ENCODE measurements at places on chromosomes 2 and 18.

GRCh38 chr2:69202327-69202726, 184.7 kb downstream of the GFPT1 start:
- no peak for DNase-seq

- no peak for DNase-seq
Measured at GRCh38 chr2:154710685-154711084, 12.2 kb downstream of the KCNJ3 start.

- DNase-seq: no peak
Measured at GRCh38 chr18:336713-337112, 68.9 kb upstream of the THOC1 start.

DNA sequence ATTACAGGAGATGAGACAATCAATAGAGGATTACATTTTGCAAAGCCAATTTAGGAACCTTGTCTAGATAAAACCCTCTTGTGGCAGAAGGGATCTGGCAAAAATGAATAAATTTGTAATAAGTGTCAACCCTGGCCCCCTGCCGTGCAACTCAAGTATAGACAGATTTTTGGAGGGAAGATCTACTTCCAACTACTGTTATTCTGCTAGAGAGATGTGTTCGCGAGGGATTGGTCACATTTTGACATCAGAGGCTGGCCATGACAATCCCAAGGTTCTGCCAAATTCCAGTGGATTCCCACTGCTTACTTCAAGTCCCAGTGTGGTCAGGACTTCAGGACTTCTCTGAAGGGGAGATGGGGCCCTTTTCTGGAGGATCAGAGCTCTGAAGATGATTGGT, 192.6 kb downstream of the SH3RF3 start:
- no peak for DNase-seq

- DNase-seq: no peak
Measured at GRCh38 chr18:32974421-32975162, 201.8 kb upstream of the KLHL14 start.

GRCh38 chr2:59936048-59936447, 617.4 kb downstream of the BCL11A start:
- no peak for DNase-seq

- no peak for DNase-seq
Measured at GRCh38 chr2:157431176-157431575, 12.7 kb downstream of the CYTIP start.

DNA sequence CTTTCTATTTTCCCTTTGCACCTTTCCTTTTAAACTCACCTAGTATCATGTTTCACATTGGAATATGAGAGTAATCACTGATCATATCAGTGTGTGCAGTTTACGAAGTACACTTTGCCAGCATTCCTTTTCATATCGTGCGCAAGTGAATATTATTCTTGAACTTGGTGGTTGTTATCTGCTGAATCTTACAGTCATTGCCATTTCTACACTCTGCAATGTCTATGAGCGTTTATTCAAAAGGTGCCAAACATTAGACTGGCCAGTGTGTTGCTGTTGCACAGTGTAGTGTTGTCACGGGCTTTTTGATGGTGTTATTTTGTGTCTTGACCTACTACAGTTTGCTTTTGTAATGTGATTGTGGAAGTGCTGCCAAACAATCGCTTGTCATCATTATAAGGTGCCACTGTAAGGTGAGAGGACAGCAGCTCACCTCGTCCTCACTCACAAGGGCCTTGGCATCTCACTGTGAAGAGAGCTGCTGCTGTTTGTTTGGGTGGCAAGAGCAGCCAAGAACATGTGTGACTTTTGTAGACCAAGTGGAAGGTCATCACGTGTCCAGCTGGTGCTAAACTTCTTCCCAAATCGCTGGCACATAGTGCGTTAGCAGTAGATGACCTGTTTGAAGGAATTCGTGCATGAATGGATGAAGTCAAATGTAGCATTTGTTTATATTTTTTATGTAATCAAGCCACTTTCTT, 113.3 kb downstream of the MYO1B start:
- DNase-seq: no peak

GRCh38 chr18:60668583-60668982, 296.0 kb upstream of the MC4R start:
- no peak for DNase-seq

GRCh38 chr2:132415915-132416722, 486 bp upstream of the GPR39 start:
- no peak for DNase-seq

- DNase-seq: no peak
Measured at GRCh38 chr2:60230037-60230436, 323.4 kb downstream of the BCL11A start.

DNA sequence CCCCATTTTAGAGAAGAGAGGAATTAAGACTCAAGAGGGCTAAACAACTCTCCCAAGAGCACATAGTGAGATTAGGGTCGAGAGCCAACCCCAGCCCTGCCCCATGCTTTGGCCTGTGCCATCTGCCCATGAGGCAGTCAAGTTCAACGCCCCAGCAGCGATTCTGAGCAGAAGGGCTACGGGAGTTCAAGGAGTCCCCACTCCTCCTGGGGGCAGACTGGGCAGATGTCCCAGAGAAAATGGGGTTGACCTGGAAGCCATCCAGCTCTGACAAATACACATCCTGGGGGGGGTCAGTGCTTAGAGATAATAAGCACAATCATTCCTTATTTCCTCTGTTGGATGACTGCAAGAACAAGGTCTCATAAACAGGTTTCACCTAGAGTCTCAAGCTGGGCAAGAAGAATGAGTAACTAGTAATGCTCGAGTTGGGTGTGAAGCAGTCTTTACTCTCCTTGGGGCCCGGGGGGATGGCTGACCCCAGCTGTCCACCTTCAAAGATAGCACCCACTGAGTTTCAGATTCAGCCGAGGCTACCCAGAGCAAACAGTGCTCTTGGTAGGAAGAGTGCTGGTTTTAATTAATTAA, 716.4 kb downstream of the RNF144A start:
- DNase-seq: no peak

DNA sequence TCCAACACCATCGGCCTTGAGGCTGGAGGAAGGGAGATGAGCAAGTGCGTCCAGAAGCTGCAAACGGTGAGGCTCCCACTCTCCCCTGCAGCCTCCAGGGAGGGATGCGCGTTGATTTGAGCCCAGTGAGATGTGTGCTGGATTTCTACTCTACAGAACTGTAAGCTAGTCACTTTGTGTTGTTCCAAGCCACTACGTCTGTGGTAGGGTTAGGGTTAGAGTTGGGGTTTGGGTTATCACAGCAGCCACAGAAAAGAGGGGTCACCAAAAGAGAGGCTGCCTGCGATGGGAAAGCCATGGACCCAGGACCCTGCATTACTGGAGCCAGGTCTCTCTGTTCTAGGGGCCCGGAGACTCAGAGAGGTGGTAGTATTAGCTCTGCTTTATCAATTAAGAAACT, 94.5 kb downstream of the KCNF1 start:
- no peak for DNase-seq

DNA sequence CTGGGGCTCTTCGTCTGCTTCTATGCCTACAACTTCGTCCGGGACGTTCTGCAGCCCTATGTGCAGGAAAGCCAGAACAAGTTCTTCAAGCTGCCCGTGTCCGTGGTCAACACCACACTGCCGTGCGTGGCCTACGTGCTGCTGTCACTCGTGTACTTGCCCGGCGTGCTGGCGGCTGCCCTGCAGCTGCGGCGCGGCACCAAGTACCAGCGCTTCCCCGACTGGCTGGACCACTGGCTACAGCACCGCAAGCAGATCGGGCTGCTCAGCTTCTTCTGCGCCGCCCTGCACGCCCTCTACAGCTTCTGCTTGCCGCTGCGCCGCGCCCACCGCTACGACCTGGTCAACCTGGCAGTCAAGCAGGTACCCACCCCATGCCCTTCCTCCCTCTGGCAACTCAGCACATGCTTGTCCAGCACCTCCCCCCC, 24.2 kb downstream of the STEAP3 start:
- no peak for DNase-seq

- no peak for DNase-seq
Measured at GRCh38 chr2:9647884-9648283, 17.1 kb upstream of the YWHAQ start.

DNA sequence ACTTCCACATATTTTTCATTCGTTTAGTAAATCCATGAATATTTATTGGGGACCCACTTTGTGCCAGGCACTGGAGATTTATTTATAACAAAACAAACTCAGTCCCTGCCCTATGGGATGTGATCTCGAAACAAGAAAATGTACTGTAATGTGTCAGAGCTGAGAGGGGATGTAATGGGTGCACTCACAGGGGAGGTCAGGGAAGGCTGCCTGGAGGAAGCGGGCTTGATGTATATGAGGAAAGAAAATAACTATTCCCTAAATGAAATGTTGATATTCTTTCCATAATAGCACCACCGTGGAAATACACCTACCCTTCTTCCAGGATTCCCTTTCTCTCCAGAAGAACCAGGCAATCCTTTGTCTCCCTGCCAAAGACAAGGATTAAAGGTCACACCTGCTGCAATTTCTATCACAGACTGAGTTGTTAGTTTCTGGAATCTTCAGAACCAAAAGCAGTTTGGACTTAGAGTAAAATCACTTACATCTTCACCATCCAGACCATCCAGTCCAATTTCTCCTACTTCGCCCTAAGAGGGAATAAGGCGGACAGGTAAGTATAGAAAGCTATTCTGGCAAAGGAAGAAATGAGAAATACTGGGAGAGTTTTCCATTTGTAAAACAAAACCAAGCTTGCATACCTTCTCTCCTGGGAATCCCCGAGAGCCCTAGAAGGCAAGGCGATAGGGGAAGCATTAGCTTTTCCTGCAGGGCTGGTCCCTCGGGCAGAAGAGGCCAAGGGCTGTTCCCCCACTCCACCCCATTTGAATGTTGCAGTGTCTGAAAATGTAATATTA, 55.0 kb downstream of the COL6A3 start:
- no peak for DNase-seq

GRCh38 chr2:151552287-151552686, 142.6 kb downstream of the RIF1 start:
- DNase-seq: no peak

DNA sequence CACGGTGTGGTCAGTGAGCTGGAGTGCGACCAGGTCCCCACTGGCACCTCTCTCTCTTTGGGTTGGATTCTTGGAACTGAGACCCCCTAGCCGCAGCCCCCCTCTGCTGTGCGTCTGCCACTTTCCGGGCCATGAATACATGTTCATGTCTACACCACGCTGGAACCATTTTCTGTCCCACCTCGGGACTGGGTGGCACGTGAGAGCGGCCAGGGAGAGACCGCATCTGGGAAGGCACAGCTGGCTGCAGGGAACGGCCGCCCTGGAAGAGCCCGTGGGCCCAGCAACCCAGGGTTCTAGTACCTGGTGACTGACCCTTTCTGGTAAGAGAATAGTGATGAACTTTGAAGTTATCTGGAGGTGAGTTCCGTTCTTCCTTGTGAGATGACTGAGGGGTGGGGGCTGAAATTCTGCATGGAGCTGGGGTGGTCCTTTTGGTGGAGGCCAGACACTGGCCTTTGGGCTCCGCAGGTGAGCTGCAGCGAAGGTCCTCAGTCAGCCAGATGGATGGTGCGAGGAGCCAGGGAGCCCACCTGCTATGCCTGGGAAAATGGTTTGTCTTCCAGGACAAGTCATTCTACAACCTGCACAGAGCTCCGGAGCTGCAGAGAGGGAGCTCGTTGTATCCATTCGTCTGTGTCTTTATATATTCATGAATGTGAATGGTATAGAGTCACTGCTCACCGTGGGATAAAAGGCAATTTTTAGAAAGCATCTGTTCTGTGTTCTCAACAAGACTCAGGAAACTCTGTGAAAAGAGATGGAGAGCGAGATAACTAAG, 223.5 kb downstream of the NDUFA10 start:
- DNase-seq: no peak

DNA sequence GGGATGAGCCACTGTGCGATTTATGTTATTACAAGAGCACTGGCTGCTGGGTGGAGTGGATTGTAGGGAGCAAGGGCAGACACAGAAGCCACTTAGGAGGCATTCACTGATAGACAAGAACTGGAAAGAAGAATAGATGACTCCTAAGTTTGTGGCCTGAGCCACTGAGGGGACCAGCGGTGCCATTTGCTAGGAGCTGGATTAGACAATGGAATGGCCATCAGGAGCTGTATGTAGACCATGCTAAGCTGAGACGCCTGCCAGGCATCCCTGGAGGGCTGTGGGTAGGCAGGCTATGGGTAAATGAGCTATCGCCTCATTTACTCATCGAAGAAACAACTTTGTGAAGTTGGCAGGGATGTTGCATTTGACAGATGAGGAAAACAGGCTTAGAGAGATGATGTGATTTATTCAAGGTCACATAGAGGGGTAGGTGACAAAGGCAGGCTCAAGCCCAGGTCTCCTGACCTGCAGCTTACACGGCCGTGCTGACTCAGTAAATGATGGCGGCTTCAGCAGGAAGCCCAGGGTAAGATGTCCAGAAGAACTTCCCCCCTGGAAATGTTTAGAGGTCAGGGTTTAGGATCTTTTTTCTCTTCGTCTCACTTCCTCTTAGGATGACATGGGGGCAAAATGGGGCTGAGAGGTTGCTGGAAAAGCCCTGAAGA, 2.8 kb downstream of the MFSD2B start:
- DNase-seq: no peak

Measured in stimulated activated CD8-positive, alpha-beta memory T cell treated with anti-CD3 and anti-CD28 coated beads, Interleukin-2, amount 100 ng/mL, for 1 hour (primary cell).